M059J (cell line): ENCODE measurements at places on chromosomes 1 and 21. TPM values are rescaled to one million over a fixed set of nuclear protein-coding genes. Genes with fewer than 3 reads are reported as not detected.

The C8A gene
- total RNA-seq = not detected in 2 replicates

The NPR1 gene
- not detected in 2 replicates for total RNA-seq

The OPN3 gene
- total RNA-seq = 30.2 and 30.8 TPM in 2 replicates

The SLC16A4 gene
- total RNA-seq = 30.0 and 47.6 TPM in 2 replicates

The MCOLN2 gene
- total RNA-seq = 7.7 and 9.6 TPM in 2 replicates

The CITED4 gene
- 3.5 and 8.3 TPM in 2 replicates for total RNA-seq

The AMY1C gene
- total RNA-seq = not detected in 2 replicates

The HMGB4 gene
- not detected in 2 replicates for total RNA-seq

The DPT gene
- not detected in 2 replicates for total RNA-seq

The MMEL1 gene
- not detected in 2 replicates for total RNA-seq

The NGF gene
- 7.6 and 9.7 TPM in 2 replicates for total RNA-seq

The KMO gene
- total RNA-seq = 0.27 TPM in 1 of 2 replicates, not detected in the other

The ZFP69 gene
- 3.6 and 4.4 TPM in 2 replicates for total RNA-seq

The AIM2 gene
- total RNA-seq = 1.7 TPM in 1 of 2 replicates, not detected in the other

The FCRLA gene
- total RNA-seq = 1.9 and 2.0 TPM in 2 replicates

The BROX gene
- total RNA-seq = 61.7 and 82.1 TPM in 2 replicates

The RAB29 gene
- 19.5 and 33.8 TPM in 2 replicates for total RNA-seq

The NR1I3 gene
- not detected in 2 replicates for total RNA-seq

The LRRC7 gene
- 0.37 and 0.49 TPM in 2 replicates for total RNA-seq

The CD1D gene
- 0.34 TPM in 1 of 2 replicates, not detected in the other for total RNA-seq

The BATF3 gene
- 3.3 and 3.7 TPM in 2 replicates for total RNA-seq

The IL20 gene
- total RNA-seq = not detected in 2 replicates

The RGS1 gene
- not detected in 2 replicates for total RNA-seq

The PTGFRN gene
- total RNA-seq = 61.9 and 144 TPM in 2 replicates

The AIRE gene
- not detected in 2 replicates for total RNA-seq

The IVL gene
- not detected in 2 replicates for total RNA-seq

The LCE1C gene
- not detected in 2 replicates for total RNA-seq

The PRDM16 gene
- total RNA-seq = not detected in 2 replicates

The HPCA gene
- total RNA-seq = 0.07 TPM in 1 of 2 replicates, not detected in the other

The RAB42 gene
- 2.0 and 3.2 TPM in 2 replicates for total RNA-seq

The FMOD gene
- not detected in 2 replicates for total RNA-seq

The OR6N2 gene
- not detected in 2 replicates for total RNA-seq

The ARHGAP30 gene
- total RNA-seq = 0.12 TPM in 1 of 2 replicates, not detected in the other

The CHIA gene
- total RNA-seq = not detected in 2 replicates

The KCNT2 gene
- 1.9 and 2.3 TPM in 2 replicates for total RNA-seq

The IFNLR1 gene
- 1.9 and 2.3 TPM in 2 replicates for total RNA-seq

The FCRL1 gene
- not detected in 2 replicates for total RNA-seq

The GALE gene
- 64.3 and 80.7 TPM in 2 replicates for total RNA-seq

The WDR3 gene
- 16.9 and 21.0 TPM in 2 replicates for total RNA-seq

The LYPD8 gene
- 0.84 and 3.8 TPM in 2 replicates for total RNA-seq

The KCNQ4 gene
- total RNA-seq = 0.05 TPM in 1 of 2 replicates, not detected in the other

The AMPD1 gene
- not detected in 2 replicates for total RNA-seq

The LRRC41 gene
- total RNA-seq = 61.9 and 74.4 TPM in 2 replicates

The C1orf210 gene
- not detected in 2 replicates for total RNA-seq

The MYCL gene
- 0.57 TPM in 1 of 2 replicates, not detected in the other for total RNA-seq

The DHRS3 gene
- total RNA-seq = 47.3 and 51.5 TPM in 2 replicates

The NBPF6 gene
- total RNA-seq = not detected in 2 replicates

The PWP2 gene
- total RNA-seq = 6.4 and 14.4 TPM in 2 replicates

The OR10J1 gene
- not detected in 2 replicates for total RNA-seq

The DNAJC6 gene
- 5.3 and 7.9 TPM in 2 replicates for total RNA-seq

The EDARADD gene
- total RNA-seq = 0.05 and 1.2 TPM in 2 replicates

The PIK3C2B gene
- 3.0 and 4.0 TPM in 2 replicates for total RNA-seq

The MAP3K7CL gene
- total RNA-seq = 10.7 and 14.0 TPM in 2 replicates

The KANK4 gene
- 21.4 and 27.2 TPM in 2 replicates for total RNA-seq

The AMY2B gene
- not detected in 2 replicates for total RNA-seq

The KRTAP19-1 gene
- not detected in 2 replicates for total RNA-seq
